ENCODE measurements at places on chromosomes 1 and 21. TPM values are rescaled to one million over a fixed set of nuclear protein-coding genes. Genes with fewer than 3 reads are reported as not detected.

DNA sequence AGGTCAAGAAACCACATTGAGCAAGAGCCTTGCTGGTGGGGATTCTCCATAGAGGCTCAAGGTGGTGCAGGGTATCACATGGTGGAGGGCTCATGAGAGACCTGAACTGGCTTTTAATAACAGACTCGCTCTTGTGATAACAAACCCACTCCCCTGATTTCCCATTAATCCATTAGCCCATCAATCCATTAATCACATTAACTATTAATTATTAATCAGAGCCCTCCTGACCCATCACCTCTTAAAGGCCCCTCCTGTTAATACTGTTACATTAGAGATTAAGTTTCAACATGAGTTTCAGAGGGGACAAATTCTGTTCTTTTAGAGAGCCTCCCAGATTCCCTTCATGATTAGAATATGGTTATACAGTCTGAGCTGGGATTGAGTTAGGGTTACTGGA lies 61.8 kb downstream of the IER5 start:
- DNase-seq = no peak

- no peak for DNase-seq
Observed at GRCh38 chr21:34154878-34155277, 81.5 kb downstream of the MRPS6 start.

DNA sequence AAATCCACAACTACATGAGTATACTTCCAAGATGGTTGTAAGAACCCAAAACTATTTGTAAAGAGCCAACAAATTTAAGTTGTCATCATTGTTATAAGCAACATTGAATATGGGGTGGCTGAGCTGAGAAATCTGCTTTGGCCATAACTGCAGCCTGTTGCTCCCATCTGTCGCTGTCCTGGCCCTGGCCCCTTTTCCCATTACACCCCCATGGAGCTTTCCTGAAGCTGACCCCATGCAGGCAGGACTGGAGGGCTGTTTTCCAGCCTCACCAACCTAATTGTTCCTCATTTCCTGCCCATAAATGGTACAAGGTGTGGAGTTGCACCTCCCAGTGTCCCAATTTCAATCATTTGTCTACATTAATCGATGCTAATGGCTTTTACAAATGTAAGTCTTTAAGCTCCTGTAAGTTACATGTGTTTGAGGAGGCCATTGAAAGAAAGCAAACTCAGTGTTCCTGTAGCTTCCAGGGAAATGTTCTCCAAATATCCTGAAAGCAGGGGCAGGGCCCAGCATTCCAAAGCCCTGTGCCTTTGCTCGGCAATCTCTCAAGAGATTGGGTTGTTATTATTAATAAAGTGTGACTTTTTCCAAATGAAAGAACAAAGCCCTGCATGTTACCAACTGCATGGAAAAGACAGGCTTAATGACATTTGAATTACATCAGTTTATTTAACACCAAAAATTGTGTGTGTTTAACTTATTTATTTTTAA lies 545.9 kb downstream of the PLPP3 start:
- DNase-seq = no peak

DNAH14 gene
- polyA plus RNA-seq = 15.2 TPM

ALPL gene
- polyA plus RNA-seq = 30.2 TPM
